Activated CD8-positive, alpha-beta T cell treated with anti-CD3 and anti-CD28 coated beads for 36 hours (primary cell): ENCODE measurements at places on chromosomes 7 and 10. TPM values are rescaled to one million over a fixed set of nuclear protein-coding genes. Genes with fewer than 3 reads are reported as not detected.

The KCP gene
- total RNA-seq = not detected

GRCh38 chr10:1130226-1130625 lies 74.0 kb downstream of the WDR37 start:
- H3K27me3 ChIP-seq = no peaks in the 10 kb centered on the region
- DNase-seq = no peak
- H3K4me1 ChIP-seq = peaks cover 12% of the 10 kb centered on the region
- no peak overlapping the region for H3K27ac ChIP-seq

GRCh38 chr10:91596825-91597196 lies 36.1 kb downstream of the PPP1R3C start:
- no peak overlapping the region for H3K27ac ChIP-seq
- no peak for DNase-seq
- H3K4me3 ChIP-seq = no peak overlapping the region
- no peaks in the 10 kb centered on the region for H3K36me3 ChIP-seq

DNA sequence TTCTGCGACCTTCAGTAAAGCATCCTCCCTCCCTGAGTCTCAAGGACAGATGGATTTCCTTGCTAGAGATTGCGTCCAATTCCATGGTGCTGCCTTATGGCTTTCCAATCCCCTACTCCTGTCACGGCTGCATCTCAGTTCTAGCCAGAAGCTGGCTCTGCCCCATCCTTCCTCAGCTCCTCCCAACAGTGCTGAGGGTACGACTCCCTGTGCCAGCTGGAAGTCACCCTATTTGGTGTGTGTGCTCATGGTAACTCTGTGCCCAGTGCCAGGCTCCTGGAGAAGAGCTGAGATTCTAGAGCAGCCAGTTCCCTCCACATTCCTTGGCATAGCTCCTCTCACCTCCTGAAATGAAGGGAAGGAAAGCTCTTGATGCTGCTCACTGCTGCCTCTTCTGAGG lies 185.0 kb upstream of the PODXL start:
- H3K27ac ChIP-seq = no peak overlapping the region
- no peak for DNase-seq
- no peak overlapping the region for H3K4me3 ChIP-seq
- H3K27me3 ChIP-seq = peaks cover 6% of the 10 kb centered on the region
